Hematopoietic multipotent progenitor cell (in vitro differentiated cells): ENCODE measurements at places on chromosomes 16 and 17.

DNA sequence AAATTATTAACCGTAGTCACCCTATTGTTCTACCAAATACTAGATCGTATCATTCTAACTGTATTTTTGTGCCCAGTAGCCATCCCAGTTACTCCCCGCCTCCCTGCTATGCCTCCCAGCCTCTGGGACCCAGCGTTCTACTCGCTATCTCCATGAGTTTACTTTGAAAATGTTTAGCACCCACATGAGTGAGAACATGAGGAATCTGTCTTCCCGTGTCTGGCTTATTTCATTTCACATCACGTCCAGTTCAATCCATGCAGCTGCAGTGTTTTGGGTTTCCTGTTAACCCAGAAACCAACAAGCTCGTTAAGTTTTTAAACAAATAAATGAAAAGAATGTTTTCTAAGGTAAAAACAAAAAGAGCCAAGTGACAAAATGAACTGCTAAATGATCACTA is 82.1 kb downstream of the VPS53 start:
- DNase-seq: no peak

DNA sequence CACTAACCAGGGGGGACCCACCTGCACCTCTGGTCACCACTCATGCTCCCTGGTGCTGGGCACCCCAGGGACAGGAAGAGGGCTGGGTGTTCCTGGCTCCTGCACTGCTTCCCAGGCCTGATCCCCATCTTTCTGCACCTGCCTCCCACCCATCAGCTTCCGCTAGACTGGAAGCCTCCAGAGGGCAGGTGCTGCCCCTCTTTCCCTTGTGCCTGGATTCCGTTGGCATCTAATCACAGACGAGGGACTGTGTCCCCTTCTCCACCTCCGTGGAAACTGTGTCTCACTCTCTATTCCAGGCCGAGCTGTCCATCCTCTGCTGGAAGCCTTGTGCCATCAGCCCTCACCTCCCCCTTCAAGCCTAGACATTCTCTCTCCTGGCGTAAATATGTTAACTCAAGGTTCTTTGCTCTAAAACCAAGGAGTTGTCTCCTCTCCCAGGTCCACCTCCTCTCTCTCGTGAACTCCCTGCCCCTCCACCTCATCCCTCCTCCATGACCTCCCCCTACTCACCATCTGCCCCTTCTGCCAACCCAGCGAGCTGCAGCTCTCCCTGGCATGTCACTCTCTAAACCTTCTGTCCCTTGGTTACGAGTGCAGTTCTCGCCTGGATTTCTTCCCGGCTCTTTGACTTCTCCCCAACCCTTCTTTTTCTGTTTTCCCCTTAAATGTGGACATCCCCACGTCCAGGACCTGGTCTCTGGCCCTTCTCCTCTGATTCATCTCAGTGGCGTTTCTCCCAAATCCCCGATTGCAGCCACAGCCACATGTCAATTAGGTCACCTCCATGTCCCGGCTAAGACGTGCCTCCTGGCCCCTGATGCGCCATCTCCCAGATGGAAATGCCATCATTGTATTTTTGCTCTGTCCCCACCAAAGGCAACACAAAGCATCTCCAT is 107.7 kb downstream of the SEC14L1 start:
- no peak for DNase-seq

- peak; percentile 92 for DNase-seq
These were observed 1.9 kb upstream of the PRPSAP2 start for GRCh38 chr17:18855831-18856569.

GRCh38 chr17:13429201-13429600 is 172.5 kb downstream of the HS3ST3A1 start:
- no peak for DNase-seq

DNA sequence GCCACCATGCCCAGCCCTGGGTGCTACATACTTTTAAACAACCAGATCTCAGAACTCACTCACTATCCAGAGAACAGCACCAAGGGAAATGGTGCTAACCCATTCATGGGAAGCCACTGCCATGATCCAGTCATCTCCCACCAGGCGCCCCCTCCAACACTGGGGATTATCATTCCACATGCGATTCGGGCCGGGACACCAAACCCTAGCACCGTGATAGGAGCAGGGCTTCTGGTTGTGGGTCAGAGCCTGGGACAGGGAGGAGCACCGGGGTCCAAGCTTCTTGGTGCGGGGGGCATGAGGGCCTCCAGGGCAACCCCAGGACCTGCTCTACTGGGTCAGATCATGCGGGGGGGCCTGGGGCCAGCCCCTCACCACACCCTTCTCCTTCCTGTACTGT is 4.5 kb downstream of the TMEM235 start:
- DNase-seq: no peak

GRCh38 chr17:82976982-82977488 is 102.4 kb upstream of the METRNL start:
- DNase-seq: no peak

- DNase-seq: no peak
These were observed 22.5 kb upstream of the LYRM9 start for GRCh38 chr17:27915709-27916108.
